Left renal cortex interstitium (tissue), 4 donors: ENCODE measurements at places on chromosomes 1 and 21.

- DNase-seq: no peak
Observed at GRCh38 chr1:166170075-166170474, 3.3 kb upstream of the FAM78B start.

- no peak for DNase-seq
Observed at GRCh38 chr1:202563818-202564217, 146.4 kb downstream of the SYT2 start.

- DNase-seq: peak; percentile 1
Observed at GRCh38 chr1:217627431-217627830, 3.5 kb downstream of the GPATCH2 start.

- no peak for DNase-seq
Observed at GRCh38 chr1:30678209-30678608, 45.2 kb downstream of the MATN1 start.

GRCh38 chr1:27049607-27050006 is 37.0 kb upstream of the TENT5B start:
- no peak for DNase-seq

GRCh38 chr21:42685036-42685435 is 31.6 kb downstream of the PDE9A start:
- DNase-seq: no peak

DNA sequence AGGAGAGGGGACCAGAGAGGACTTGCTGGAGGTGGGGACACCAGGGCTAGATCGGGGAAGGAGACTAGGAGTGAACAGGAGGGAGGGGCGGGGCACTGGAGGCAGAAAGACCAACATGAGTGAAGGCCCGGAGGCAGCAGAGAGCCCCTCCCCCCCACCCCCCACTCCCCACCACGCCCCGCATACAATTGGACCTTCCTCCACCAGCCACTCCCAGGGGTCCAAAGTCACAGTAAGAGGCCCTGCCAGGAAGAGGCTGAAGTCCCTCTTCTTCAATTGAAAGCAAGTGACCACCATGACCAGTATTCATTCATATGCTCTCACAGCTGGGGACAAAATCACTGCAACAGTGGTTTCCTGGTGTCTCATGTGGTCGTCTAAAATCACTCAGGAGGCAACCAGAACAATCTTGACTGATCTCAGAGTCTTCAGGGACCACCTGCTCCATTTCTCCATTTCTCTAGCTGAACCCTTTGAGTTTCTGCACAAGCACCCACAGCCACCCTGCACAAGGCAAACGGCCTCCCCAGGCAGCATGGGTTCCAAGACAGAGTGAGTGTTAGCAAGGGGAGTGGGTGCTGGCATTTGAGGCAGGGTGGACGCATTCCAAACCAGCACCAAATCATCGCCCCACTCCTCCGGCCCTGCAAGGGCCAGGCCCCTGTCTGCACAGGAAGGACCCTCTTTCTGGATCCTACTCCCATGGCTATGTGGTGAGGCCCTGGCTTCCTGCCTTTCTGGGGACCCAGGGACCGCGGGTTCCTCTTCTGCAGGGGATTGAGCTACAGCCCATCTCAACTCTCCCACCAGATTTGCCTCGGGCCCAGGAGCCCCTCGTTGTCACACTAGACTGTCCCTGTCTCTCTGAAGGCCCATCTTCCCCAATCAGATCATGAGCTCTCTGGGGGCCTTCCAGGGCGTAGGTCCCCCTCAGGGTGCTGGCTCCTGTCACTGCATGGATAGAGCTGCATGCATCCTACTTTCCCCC is 17.0 kb downstream of the LAPTM5 start:
- no peak for DNase-seq

- no peak for DNase-seq
Observed at GRCh38 chr1:204418174-204419063, 6.8 kb upstream of the PPP1R15B start.

DNA sequence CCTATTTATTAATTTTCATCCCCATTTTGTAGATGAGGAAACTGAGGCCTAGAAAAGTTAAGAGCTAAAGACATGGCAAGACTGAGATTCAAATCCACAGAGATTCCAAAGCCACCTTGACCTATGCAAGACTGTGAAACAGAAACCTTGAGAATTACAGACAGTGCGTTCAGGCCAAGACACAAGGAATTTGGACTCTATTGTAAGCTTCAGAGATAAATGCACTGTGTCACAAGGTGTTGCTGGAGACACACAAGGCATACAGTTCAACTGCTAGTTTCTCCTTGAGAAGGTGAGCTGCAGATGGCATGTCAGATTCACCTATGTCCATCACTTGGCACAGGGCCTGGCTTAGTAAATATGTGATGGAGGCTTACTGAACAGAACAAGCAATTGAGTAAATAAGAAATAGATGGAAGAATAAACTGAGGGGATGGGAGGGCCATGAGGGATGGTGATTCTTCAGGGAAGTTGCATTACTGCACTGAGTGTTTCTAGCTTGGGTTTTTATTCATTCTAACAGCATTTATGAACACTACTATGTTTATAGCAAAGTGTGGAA is 215.0 kb downstream of the DAB1 start:
- no peak for DNase-seq

DNA sequence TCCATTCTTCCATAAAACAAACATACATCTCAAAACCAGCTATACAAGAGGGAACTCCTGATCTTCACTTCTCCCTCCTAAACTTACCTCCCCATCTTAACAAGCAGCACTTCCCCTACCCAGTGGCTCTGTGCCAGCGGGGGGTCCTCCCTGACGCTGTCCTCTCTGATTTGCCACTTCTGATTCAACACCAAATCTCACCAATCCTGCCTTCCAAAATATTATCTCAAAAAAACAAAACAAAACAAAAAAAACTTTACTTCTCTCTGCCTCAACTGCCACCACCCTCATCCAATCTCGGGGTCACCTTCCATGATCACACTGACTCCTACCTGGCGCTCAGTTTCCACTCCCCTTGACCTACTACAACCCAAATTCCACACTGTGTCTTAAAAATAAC is 72.8 kb downstream of the SLC45A1 start:
- no peak for DNase-seq

DNA sequence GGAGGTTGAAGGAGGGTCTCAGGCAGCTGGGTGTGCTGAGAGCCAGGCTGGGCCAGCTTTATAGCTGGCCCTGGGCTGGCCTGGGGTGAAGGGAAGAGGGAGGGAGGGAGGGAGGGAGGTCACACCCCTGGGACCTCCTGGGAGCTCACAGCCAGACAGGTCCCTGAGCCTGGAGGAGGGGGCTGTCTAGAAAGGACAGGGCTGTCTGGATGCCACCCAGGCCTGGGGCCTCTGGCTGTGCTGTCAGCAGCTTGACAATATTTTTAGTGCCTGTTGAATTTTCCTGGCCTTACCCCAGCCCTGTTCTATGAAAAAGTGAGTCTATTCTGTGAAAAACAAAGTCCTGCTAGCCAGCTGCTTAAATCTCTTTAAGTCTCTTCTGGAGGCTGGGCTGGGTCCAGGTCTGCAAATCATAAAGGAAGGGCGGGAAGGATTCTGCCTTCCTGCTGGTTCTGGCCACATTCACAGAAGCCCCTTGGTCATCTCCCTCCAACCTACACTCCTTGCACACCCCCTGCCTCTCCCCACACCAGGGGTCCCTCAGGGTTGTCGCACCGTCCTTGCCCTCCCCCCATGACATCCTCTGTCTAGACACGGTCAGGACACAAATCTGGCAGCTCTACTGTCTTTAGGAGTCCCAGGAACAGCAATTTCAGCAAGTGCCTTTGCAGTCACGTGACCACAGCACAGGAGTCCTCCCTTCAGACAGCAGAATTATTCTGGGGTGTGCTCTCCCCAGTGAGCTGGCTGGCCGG is at the start of gene LEFTY2:
LEFTY2 (minus strand) TSS at position 34 of the 755 bp plus-strand sequence. CDS start 80 bp downstream, outside the sequence.
- no peak for DNase-seq

DNA sequence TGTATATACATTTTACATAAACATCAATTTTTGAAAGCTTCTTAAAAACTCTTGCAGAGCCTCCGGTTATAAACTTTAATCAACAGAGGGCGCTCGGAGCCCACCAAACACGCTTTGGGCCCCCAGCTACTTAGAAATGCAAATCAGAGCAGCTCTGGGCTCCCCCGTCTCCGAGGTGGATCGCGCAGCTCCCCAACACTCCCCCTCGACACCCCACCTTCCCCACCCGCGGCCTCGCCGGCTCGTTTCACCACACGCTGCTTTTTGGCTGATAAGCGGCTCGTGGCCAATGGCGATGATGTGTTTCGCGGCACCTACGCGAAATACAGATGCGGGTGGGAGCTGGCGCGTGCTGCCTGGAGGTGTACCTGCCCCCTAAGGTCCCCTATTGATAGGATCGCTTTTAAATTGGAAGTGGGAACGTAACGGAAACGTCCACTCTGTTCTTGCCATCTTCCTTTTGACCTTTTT is 1.7 kb upstream of the KIF26B start:
- DNase-seq: peak; percentile 75

DNA sequence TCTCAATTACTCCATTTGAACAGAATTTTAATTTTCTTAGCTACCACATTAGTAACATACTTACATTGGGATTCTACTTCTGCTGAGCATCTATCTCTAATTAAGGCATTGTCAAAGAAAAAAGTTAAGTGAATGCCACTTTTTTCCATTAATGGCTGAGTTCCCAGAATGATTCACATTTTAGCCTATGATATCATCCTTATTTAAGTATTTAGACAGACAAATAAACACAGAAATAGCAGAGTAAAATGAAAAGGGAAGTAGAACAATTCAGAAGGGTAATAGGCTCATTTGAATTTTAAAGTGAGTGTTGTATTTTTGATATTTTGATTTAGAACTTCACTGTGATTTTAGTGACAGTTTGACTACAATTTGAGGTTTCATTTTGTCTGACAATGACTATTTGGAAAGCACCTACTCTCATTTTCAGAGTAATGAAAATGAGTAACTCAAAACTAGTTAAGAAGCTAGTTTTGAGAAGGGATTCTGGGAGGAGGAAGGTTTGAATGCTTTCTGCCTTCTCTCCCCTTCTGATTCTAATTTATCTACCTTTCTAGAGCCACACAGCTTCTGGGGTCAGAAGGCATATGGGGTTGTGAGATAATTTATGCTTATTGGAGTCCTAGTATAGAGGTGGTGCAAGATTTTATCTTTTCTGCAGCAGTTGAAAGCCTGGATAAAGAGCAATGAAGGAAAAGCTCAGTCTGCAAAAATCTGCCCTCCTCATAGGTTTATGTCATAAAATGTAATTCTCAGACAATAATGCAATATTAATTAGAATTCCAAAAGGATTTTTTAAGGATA is 15.5 kb downstream of the LYPLAL1 start:
- no peak for DNase-seq

GRCh38 chr1:22919341-22920025 is 53.2 kb downstream of the LACTBL1 start:
- no peak for DNase-seq

DNA sequence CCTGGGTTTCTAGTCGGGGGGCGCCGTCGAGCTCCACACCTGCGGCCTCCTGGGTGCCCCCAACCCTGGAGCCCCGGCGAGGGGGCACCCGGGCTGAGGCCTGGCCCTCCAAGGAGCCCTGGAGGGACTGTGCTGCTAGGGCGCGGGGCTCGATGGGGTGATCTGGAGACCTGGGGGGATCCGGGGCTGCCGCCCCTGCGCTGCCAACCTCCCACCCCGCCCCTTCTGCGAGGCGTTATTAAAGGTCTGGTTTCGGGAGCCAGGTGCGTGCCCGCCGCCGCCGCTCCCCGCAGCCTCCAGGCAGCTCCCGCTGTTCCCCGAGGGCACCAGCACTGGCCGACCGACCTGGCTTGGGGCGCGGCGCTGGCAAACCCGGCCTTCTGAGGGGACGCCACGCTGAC is 746 bp upstream of the POFUT2 start:
- no peak for DNase-seq

GRCh38 chr1:15364740-15365139 is 44.9 kb upstream of the EFHD2 start:
- DNase-seq: no peak

DNA sequence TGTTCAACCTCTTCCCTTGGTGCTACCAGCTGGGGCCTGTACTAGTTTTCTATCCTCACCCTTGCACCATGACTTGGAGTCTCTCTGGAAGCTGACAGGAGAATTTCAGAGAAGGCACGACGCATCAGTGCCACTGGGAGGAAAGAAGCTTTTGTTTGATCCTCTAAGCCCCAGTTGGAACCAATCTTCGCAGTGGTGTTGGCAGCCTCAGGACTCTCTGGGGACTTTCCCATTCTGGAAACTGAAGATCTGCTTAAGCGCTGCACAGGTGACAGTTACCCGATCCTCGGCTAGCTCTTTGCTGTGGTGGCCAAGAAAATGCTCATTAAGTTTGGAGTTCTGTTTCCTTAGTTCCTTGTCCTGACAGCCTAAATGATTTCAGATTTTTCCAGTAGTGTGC is 222.3 kb downstream of the RHOU start:
- DNase-seq: no peak

- no peak for DNase-seq
Observed at GRCh38 chr1:101136739-101137138, 100.1 kb upstream of the S1PR1 start.

DNA sequence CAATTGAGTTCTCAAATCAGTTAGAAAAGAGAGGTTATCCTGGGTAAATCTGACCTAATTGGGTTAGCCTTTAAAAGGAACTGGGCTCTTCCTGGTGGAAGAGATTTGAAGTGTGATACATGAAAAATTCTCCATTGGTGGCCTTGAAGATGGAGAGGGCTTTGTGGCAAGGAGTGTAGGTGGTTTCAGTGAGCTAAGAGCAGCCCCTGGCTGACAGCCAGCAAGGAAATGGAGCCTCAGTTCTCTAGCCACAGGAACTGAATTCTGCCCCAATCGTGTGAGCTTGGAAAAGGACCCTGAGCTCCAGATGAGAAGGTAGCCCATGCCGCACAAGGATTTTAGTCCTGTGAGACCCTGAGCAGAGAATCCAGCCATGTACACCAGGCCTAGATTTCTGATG is 12.7 kb upstream of the HYI start:
- no peak for DNase-seq

GRCh38 chr1:77925518-77925917 is 37.1 kb downstream of the NEXN start:
- no peak for DNase-seq

DNA sequence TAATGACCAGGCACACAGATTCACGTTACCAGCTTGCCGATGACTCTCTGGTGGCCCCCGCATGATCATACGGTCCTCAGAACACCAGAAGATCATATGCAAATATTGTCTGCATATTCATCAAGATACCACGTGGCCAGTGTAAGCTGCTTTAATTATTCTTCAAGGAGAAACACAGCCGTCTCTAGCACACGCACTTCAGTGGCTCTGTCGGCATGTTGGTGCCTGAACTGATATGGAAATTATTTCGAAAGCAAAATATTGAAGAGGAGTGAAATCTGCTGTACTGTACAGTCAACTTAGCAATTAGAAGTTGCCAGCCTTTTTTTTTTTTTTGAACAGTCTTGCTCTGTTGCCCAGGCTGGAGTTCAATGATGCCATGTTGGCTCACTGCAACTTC is 5.9 kb upstream of the KIF26B start:
- no peak for DNase-seq

- DNase-seq: no peak
Observed at GRCh38 chr1:155548706-155549105, 13.9 kb downstream of the ASH1L start.

GRCh38 chr1:10932088-10932487 is 80.4 kb upstream of the TARDBP start:
- DNase-seq: no peak
